ENCODE measurements at places on chromosomes 4 and X. TPM values are rescaled to one million over a fixed set of nuclear protein-coding genes. Genes with fewer than 3 reads are reported as not detected.

The RADX gene
- 0.31 TPM for total RNA-seq

The COX7B2 gene
- not detected for total RNA-seq

The LRCH2 gene
- 10.5 TPM for total RNA-seq

The NHS gene
- total RNA-seq: 11.5 TPM

GRCh38 chrX:149938881-149939654 is 777 bp upstream of the EOLA2 start:
- peak; percentile 97 for DNase-seq

The MBNL3 gene
- 3.8 TPM for total RNA-seq

The CXCL1 gene
- 1.0 TPM for total RNA-seq

The TMPRSS11D gene
- not detected for total RNA-seq

The ANXA3 gene
- 3.7 TPM for total RNA-seq

- no peak for DNase-seq
Observed at GRCh38 chr4:146072376-146072775, 103.1 kb upstream of the LSM6 start.

DNA sequence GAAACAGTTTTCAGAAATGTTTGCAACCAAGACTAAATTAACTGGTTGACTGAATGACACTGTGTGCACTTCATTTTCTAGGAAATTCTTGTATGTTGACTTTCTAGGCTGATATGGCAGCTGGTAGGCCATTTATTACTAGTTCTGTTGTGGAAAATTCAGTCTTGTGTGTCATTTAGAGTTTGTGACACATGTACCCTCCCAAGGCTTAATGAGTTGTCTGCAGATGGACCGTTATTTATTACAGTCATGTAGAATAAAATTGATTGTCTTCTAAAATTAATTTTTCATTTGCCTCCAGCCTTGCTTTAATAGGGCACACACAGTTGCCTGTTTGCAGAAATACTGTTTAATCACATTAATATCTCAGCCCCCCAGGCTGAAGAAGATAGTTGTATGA is 30.7 kb downstream of the DACH2 start:
- no peak for DNase-seq

The FGF5 gene
- 1.3 TPM for total RNA-seq

The PROM1 gene
- total RNA-seq: 0.10 TPM

The IDUA gene
- 53.0 TPM for total RNA-seq

The UVSSA gene
- total RNA-seq: 20.9 TPM

GRCh38 chr4:174365018-174365587 is 81.4 kb downstream of the CEP44 start:
- DNase-seq: no peak

DNA sequence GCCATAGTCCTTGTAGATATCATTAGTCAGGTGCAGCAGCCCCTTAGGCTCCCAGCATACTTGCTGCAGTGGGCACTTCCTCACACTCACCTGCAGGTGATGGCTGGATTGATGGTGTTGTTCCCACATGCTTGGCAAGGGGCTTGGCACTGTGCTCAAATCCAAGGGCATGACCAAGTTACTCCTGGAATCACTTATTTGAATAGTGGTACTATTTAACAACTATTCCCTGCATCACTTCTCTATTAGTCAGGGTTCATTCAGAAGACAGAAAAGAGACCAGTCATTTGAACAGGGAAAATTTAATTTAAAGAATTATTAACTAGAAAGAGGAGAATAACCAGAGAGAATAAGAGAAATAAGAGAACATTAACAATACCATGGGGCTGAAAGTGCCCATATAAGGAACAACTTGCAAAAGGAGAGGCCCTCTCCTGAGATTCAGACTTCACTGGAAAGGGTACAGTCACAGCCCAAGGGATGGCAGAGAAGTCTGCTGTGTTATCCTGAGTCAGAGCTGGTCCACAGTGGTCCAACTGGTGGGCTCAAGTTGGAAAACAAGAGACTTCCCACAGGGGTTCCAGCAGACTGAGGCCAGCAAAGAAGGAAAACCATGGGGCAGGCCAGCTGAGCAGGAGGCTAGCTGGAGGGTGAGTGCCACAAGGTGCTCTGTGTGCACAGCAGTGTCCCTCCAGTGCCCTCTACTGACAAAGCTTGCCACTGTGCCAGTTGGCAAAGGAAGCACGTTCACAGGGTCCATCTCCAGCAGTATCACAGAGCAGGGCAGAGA is 9.8 kb downstream of the SPP1 start:
- DNase-seq: no peak

The SLC10A3 gene
- 28.9 TPM for total RNA-seq

DNA sequence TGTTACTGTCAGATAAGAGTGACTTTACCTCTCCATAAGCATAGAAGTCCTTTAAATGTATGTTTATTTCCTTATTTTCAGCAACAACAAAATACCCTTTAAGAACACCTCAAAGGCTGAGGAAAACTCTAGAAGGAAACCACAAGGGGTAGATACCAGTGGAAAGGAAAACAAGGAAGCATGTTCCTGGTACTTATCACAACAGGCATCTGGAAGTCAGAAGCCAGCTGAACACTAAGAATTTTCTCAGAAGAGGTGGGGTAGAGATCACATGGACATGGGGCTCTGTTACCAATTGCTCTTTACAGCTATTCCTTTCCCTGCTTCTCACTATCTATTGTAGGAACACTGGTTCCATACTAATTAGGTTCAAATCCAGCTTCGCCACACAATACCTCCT is 51.5 kb upstream of the BEND2 start:
- no peak for DNase-seq

GRCh38 chrX:136182414-136182813 is 35.1 kb downstream of the FHL1 start:
- DNase-seq: no peak

The DCX gene
- total RNA-seq: not detected

GRCh38 chr4:83231620-83232076 is 53.0 kb downstream of the COQ2 start:
- DNase-seq: no peak

The SSX3 gene
- not detected for total RNA-seq

DNA sequence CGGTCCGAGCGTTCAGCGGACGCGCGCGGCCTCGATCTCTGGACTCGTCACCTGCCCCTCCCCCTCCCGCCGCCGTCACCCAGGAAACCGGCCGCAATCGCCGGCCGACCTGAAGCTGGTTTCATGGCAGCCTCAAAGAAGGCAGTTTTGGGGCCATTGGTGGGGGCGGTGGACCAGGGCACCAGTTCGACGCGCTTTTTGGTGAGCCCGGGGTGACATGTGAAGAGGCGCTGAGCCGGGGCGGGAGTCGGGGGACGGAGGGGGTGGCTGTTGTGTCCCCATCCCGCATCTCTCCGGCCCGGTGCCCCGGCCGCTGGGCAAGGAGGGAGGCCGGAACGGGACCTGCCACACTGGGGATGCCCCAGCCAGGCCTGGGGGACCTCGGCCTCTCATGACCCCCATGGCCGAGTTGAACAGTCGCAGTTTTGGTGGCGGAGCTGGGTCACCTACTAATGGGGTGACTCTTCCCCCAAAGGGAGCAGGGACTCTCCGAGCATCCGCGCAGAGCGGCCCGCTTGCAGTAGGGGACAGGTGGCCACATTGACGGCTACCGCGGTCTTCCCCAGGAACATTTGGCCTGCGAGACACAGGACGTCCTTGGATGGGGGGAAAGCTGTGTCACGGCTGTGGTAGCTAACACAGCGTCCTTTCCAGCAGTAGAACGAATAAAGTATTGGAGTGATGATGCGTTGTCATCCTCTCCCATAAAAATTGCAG is at the start of gene GK:
TSS of gene GK (plus strand) at position 9 of the 717 bp plus-strand sequence. CDS start at position 124, 115 bp downstream.
- DNase-seq: no peak

- no peak for DNase-seq
Observed at GRCh38 chr4:98662626-98663225, 4.3 kb upstream of the TSPAN5 start.

DNA sequence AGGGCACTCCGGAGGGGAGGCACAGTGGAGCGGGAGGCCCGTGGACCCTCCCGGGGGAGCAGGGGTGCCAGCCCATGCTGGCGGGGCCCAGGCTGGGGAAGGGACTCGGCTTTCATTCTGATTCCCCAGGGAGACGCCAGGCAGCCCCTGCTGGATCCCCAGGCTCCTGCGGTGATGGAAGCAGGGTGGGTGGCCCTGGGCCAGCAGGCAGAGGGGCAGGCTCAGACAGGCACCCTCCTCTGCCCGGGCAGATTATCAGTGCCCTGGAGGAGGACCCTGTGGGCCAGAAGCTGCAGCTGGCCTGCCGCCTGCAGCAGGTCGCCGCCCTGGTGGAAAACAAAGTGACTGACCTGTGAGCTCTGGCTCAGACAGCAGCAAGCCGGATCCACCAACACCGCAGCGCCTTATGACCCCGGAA is 2.1 kb upstream of the SRPK3 start:
- no peak for DNase-seq

DNA sequence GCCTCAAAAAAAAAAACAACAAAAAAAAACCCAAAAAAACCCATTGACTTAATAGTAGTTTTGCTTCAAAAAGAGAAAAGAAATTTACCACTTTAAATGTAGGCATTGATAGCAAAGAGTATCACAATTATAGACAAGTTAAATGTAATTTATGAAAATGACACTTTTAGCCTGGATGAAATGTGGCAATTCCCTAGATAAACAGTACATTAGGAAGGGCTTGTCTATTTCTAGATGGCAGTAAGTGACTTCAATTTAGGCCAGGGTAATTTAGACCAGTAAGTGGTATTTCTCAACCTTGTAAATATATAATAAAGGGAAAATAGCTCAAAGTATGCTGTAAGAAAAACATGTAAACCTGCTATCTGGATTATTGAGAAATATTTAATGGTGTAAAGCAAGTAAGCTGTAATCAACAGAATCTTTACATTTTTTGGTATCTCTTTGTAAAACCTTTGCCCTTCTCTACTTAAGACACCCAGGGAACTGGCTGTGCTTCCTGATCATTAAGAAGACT is 103.7 kb upstream of the RAPGEF2 start:
- DNase-seq: no peak

The ARHGEF9 gene
- 51.1 TPM for total RNA-seq

- no peak for DNase-seq
Observed at GRCh38 chr4:17030543-17030942, 132.1 kb upstream of the LDB2 start.

The PWWP3B gene
- 2.1 TPM for total RNA-seq

DNA sequence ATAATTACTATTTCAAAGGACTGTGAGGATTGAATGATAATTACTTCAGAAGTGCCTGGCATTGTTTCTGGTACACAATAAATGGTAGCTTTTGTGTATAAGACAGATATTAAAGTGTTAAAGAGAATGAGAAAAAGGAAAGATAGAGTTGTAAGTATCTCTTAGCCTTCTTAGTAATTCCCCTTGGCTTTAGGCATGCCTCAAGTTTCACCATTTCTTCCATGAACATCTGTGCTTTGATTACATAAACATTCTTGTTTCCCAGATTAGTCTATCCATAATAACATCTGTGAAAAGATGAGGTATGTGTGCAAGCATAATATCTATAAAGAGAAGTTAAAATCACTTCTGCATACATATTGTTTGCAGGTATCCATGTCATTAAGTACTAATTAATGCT is 230.9 kb upstream of the TEX13A start:
- no peak for DNase-seq

GRCh38 chr4:152283801-152284470 is 252.0 kb downstream of the FBXW7 start:
- DNase-seq: no peak

- DNase-seq: no peak
Observed at GRCh38 chr4:2436301-2436700, 17.5 kb downstream of the CFAP99 start.

The ABLIM2 gene
- total RNA-seq: 0.64 TPM

The CSTF2 gene
- 11.5 TPM for total RNA-seq

The DMRTC1 gene
- not detected for total RNA-seq

The SYN1 gene
- total RNA-seq: 3.7 TPM

DNA sequence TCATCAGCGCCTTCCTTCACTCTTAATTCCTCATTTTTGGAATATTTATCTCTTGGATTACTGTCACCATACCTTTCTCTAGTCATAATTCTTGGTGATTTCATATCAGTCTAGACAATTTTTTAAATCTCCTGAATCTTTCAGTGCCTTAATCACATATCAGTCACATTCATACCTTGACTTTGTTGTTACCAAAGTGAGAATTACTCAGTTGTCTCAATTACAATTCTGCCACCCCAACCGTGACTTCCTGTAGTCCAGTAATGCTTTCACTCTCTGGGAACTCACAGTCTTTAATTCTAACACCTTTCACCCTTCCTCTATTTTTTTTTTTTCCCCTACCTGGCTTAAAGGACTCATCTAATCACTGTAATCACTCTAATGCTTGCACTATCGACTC is 1275.3 kb upstream of the TENM3 start:
- DNase-seq: no peak

The TRIM75 gene
- total RNA-seq: not detected

- DNase-seq: no peak
Observed at GRCh38 chrX:111652719-111653118, 28.3 kb upstream of the ALG13 start.

DNA sequence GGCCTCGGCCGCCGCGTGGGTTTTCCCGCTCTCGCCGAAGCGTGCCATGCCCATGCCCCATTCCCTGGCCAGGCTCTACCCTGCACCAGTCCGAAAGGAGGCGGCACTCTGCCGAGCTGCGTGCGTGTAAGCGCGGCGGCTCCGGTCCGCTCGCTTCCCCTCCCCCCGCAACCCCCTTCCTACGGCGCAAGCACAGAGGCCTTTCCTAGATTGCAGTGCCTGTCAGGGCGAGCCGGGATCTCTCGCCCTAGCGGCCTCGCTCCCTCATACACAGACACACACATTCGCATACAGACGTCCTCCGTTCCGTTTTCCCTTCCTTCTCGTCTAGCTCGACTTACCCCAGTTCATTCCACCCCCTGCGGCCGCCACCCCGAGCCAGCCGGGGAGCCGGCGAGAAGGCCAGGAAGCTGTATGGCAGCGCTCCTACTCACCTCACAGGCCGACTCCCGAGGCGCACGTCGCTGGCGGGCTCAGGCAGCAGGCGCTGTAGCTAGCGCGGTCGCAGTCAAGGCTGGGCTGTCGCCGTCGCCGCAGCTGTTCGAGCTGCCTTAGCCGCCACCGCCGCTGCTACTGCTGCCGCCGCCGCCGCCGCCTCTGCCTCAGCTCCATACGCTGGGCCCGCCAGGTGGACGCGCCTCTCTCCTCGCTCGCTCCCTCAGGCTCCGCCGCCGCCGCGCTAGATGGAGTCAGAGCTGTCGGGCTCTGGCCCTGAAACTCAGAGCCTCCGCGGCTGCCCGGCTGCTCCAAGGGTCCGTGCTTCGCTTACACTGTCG is 615 bp downstream of the NEXMIF start:
- DNase-seq: no peak

DNA sequence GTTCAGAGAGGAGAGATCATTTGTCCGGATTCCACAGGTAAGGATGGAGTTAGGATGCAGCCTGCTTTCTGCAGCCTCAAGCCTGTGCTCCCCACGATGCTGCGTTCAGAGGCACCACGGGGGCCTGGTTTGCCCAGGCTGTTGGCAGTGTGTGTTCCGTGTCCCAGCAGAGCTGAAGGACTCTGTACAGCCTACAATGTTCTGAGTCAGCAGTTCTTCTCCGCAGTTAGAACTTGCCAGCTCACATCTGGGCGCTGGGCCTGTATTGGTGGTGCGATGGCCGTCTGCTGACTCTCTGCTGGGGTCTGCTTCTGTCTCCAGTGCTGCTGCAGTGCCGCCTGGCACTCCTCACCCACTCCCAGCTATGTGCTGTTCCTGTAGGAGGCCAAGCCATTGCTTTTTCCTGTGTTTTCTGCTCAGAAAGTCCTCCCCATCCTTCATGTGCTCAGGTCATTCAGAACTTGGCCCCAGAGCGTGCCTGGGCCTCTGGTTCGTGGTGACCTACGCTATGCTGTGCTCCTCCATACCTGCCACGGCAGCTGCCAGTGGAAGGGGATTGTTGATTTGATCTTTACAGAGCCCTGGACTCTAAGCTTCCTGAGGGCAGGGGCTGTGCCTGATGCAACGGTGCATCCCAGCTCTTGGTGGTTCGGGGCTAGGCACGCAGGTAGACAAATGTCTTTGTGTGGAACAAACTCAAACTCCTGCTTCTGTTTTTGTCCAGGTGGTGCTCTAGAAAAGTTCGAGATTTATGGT is 42.6 kb upstream of the TADA2B start:
- no peak for DNase-seq
